SK-N-MC (cell line): ENCODE measurements at places on chromosomes 1 and 21.

GRCh38 chr1:231693361-231694074 lies 66.9 kb downstream of the DISC1 start:
- no peak for DNase-seq

GRCh38 chr1:234262007-234262753 lies 111.1 kb upstream of the COA6 start:
- DNase-seq, result no peak

- DNase-seq, result no peak
Observed at GRCh38 chr1:244712669-244713068, 59.7 kb downstream of the DESI2 start.

DNA sequence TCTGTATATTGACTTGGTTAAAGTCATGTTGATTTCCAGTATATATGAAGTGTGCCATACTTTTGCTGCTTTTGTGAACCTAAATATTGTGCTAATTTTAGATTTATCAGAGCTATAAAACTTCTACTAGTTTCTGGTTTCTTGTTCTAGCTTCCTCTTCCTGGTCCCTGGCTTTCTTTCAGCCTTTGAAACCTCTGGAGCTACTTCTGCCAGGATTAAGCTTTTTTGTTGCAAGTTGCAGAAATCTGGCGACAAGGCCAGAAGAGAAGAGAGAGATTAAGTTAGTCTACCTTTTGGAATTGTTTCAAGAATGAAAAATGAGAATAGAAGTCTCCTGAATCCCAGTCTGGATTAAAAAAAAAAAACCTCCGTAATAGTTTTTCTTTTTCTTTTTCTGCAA lies 13.5 kb downstream of the RNF2 start:
- no peak for DNase-seq

GRCh38 chr1:15414445-15414983 lies 4.8 kb downstream of the EFHD2 start:
- no peak for DNase-seq

DNA sequence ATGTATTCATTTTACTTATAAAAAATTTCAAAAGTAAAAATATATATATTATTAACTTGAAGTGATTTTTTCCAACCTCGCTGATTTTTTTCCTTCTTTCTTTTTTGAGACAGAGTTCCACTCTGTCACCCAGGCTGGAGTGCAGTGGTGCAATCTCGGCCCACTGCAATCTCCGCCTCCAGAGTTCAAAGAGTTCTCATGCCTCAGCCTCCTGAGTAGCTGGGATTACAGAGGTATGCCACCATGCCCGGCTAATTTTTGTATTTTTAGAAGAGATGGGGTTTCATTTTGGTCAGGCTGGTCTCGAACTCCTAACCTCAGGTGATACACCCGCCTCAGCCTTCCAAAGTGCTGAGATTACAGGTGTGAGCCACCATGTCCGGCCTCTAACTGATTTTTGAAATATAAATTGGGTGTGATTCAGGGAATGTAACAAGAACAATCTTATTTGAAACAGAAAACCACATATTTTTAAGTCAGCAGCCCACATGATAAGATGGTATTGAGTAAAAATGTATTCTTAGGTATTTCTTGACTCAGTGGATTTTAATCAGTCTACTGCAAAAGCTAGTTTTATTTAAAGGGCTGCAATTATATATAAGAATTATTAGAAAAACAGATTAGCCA lies 30.0 kb downstream of the ZBTB8B start:
- no peak for DNase-seq

DNA sequence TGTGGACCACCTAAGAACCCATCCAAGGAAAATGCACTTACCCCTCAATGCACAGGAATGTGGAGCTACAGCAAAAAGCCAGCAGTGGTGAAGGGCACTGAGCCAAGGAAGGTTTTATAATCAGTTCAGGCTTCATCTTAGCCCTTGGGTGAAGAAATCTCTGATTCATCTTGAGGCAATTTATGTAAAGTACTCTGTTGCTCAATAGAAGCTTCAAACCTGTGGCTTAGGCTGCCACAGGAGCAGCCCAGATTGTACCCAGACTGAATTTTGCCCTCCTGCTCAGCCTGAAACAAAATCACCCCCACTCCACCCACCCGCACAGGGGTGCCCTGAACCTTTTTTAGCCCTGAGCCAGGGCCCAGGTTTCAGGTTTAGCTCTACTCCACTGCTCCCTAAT lies at the start of gene S100A12:
Gene S100A12, minus strand, starts transcription at position 111 of the 400 bp plus-strand sequence. CDS start 1,029 bp downstream, outside the sequence.
- peak; percentile 14 for DNase-seq
